ENCODE measurements at places on chromosomes 16 and 17.

DNA sequence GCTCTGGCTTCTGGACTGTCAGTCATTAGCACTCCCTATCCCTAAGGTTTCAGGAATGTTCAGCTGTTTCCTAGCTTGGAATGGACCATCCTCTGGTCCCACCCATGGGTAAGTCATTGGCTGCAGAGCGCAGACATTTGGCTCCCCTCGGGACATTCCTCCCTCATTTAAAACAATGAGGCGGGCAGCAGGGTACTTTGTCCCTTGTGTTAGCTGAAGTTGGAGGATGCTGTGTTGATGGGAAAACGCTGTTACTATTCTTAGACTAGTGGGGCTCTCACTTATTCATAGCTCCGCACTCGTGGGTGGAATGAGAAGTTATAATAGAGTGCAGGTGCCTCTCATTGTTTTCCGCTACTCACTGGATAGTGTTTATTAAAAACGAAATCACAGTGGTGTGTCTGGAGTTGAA, 673.8 kb downstream of the WWOX start:
- DNase-seq: no peak

DNA sequence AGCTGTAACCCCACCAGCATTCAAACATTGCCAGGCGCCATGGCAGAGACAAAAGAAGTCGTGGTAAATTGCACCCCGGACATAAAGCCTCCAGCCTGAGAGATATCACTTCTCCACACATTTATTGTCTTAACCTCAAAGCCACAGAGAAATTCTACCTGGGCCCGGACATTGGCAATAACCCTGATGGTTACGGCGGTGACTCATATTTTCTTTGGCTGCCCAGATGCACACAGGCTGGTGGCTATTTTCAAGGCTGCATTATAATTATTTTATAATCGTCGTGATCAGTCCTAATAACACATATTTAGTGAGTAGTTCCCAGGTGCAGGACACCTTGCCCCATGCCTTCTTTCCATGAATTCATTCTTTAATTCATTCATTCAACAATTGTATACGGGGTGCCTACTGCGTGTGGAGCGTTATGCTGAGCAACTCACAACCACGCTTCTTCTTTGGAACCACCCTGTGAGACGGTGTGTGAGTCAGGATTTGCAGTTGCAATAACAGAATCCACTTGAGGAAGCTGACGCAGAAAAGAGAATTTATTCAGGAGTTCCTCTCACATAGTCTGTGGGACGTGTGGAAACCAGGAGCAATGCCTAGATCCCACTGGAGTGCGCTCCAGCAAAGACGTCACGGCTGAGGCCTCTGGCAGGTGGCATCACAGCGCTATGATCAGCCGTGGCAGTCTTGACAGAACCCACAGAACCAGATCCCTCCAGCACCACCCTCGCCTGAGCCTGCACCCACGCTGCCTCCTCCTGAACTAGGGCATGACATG, 245.7 kb downstream of the FOXL1 start:
- no peak for DNase-seq

DNA sequence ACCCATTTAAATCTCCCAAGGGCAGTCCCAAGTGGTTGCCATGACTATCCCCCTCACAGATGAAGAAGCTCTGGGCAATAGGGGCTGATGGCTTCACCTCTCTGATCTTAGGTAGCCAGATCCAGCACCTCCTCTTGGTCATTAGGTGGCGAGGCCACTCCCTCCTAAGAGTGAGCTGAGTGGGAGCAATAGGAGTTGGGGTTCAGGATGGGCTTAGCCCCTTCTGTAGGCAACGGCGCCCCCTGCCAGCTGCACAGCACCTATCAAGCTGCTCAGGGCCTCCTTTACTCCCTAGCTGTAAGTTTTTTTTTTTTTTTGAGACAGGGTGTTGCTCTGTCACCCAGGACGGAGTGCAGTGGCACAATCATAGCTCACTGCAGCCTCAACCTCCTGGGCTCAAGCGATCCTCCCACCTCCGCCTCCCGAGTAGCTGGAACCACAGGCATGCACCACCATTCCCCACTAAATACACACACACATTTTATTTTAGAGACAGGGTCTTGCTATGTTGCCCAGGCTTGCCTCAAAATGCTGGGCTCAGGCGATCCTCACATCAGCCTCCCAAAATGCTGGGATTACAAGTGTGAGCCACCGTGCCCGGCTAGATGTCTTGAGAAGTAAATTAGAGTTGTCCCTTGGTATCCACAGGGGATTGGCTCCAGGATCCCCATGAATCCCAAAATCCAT, 3.5 kb upstream of the RRAD start:
- DNase-seq: no peak

DNA sequence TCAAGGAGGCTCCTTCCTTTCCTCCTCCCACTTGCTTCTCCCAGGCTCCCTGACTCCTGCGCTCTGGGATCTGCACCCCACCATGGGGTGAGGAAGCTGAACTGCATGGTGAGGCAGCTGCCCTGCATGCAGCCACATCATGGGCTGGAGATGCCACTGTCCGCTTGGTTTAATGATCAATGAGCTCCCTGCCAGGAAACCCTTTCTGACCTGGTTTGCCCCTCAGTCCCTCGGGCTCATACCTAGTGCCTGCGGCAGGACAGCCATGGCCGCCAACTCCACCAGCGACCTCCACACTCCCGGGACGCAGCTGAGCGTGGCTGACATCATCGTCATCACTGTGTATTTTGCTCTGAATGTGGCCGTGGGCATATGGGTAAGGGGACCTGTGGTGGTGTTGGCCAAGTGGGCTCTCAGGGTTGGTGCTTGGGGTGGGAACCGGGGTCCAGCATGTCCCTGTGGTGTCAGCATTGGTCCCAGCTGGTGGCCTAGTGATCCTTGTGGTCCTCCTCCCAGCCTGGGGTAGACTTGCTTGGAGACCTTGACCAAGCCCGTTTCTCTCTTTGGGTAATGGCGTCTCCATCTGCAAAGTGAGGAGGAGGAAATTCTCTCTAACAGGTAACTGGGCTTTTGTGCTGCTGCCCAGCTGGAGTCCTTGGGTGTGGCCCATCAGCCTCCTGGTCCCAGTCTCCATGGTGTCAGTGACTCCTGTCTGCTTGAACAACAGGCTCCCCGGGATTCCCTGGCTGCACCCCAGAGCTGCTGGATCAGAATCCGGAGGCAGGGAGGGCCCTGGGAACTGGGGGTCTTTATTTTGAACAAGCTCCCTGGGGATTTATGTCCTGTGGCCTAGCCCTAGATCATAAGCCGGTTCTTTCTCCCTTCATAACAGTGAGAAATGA, at the start of gene SLC5A10:
Gene SLC5A10, plus strand, starts transcription at position 225 of the 902 bp plus-strand sequence. Its CDS starts 41 bp downstream, at position 266.
- no peak for DNase-seq

DNA sequence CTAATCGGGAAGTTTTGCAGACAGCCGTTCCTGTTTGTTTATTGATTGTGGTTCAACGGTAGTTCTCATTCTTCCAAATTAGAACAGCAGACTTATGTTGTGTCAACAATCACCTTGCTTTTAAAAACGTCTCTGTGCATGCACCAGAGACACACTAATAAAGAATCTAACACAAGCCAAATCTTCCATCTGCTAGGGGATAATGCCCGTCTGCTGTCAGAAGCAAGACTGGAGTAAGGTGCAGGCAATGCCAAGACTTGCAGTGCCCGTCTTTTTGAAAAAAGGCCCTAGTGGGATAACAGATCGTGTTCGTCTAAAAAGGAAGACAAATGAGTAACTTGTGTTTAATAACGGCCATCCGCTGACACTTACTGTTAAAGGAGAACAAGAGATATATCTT, 158.4 kb downstream of the KCNJ2 start:
- DNase-seq: no peak

DNA sequence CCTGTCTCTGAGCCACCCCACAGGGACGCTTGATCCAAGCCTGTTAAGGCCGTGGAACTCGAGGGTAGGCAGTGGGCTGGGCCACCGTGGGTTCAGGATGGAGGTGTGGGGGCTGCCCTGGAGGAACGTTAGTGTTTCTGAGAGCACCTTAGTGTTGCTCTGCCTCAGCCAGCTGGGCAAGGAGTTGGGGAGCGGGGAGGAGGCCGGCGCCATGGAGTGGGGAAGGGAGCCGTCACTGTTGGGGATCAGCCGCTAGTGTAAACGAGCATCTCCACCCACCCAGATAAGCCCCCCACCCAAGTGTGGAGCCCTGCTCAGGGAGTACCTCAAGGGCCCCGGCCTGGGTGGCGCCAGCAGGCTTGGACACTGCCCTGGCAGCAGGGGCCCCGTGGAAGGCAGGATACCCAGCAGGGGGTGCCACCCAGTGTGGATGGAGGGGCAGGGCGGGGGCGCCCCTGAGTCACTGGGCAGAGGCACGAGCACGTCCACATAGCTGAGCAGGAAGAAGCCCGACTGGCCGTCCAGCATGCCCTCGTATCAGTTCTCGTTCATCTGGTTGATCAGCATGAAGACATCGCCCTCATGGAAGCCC, 98.6 kb downstream of the KPNA2 start:
- no peak for DNase-seq

DNA sequence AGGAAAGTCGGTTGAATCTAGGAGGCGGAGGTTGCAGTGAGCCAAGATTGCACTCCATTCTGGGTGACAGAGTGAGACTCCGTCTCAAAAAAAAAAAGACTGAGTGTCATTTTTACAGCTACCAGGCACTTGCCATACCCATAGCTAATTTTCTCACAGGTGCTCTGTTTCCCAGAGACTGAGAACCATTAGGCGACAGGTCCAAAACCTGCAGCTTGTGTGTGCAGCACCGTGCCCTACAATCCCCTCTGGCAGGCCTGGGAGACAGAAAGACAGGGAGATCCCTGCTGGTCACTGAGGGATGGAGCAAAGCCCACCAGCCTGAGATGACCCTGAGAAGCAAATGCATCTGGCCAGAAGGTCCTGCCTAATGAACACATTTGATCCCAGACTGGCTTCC, 2.7 kb downstream of the TFAP4 start:
- no peak for DNase-seq

DNA sequence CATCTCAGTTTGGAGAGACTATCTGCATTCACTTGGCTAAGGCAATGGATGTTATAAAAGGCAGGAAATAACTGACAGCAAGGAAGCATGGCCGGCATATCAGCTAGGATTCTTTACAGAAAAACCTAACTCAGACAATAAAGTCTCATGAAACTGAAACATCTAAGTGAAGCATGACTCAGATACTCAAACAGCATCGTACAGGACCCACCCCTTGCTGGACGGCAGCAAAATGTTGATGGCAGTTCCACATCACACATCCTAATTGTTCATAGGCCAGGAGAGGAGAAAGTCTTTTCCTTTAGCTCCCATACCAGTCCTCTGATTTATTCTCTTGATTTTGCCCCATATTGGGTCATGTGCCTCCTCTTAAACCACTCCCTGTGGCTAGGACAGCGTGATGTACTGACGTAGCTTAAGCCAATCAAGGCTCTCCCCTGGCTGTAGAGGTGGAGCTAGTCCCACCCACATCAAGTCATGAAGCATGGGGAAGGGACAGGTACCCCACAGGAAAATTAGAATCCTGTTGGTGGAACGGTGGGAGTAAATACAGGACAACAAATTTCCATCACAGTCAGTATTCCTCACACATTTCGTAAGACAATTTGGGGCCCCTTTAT, 178.9 kb downstream of the IRX3 start:
- no peak for DNase-seq

GRCh38 chr17:42679492-42680330, 1.9 kb downstream of the CCR10 start:
- DNase-seq: peak; percentile 58

DNA sequence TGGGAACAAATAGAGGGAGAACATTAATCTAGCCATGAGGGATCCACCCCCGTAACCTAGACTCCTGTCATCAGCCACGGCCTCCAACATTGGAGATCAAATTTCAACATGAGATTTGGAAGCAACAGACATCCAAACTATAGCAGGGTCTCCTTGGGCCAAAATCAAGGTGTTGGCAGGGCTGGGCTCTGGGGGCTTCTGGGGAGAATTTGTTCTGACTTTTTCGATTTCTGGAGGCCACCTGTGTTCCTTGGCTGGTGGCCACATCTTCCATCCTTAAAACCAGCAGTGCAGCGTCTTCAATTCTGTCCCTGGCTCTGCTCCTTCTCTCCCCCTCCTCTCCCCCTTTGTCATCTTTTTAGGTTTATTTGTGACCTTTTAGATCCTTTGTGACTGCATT, 546.2 kb downstream of the WWOX start:
- DNase-seq: no peak

DNA sequence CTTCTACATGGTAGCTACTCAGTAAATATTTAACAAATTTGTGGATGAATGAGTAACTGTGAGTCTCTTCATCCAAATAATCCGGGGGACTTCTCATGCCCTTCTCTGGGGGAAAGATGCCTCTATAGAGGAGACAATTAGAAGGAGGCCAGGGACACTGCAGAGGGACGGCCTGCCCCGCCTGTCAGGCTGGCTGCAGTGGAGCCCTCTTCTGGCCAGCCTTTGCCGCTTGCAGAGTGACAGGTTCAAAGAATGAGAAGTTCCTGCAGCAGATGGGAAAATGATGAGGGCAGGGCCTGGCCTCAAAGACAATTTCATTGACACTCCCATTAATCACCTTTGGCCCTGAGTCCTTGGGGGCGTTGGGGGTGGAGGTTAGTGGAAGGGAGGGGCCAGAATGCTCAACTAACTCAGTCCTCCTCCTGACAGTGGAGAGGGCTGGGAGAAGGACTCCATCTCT, 339.0 kb downstream of the MAF start:
- no peak for DNase-seq

- no peak for DNase-seq
Observed at GRCh38 chr17:79617304-79617703, 6.5 kb upstream of the RBFOX3 start.

- no peak for DNase-seq
Observed at GRCh38 chr17:9880582-9880999, 24.5 kb downstream of the RCVRN start.

GRCh38 chr17:45277992-45278391, 16.1 kb upstream of the SPATA32 start:
- DNase-seq: no peak

GRCh38 chr17:49351572-49352140, 10.4 kb downstream of the ZNF652 start:
- DNase-seq: no peak

- no peak for DNase-seq
Observed at GRCh38 chr17:39794249-39794970, 56.7 kb downstream of the GRB7 start.

- DNase-seq: no peak
Observed at GRCh38 chr16:72286936-72287620, 115.1 kb upstream of the PMFBP1 start.

- no peak for DNase-seq
Observed at GRCh38 chr16:82037251-82037650, 2.2 kb downstream of the HSD17B2 start.

GRCh38 chr16:14199624-14200023, 128.5 kb downstream of the MRTFB start:
- no peak for DNase-seq

DNA sequence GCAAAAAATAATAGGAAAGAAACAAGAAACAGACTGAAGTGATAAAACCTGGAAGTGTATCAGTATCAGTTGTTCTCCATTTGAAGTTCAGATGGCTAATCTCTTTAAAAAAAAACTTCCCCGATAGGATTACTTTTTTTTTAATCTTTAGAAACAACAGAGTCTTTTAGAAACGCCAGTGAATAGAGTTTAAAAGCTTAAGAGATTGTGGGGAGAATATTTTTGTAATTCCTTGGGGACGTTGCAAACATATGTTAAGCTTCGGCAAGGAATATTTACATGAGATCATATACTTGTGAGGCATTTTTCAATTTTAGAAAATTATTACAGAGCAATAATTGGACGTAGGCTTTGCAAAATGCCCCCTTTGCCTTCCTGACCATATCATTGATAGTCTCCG, 13.2 kb downstream of the MAF start:
- no peak for DNase-seq

- DNase-seq: no peak
Observed at GRCh38 chr17:59508999-59509625, 56.3 kb upstream of the DHX40 start.

All from activated gamma-delta T cell treated with anti-CD3 and anti-CD28 coated beads, Interleukin-2, amount 50 U/mL, for 16 hours (primary cell).